ENCODE measurements at places on chromosomes 6 and 20. TPM values are rescaled to one million over a fixed set of nuclear protein-coding genes. Genes with fewer than 3 reads are reported as not detected.

FKBP1C gene
- total RNA-seq, result not detected

C20orf204 gene
- total RNA-seq, result 12.8 TPM

PRICKLE4 gene
- not detected for total RNA-seq

BTBD3 gene
- total RNA-seq, result 2.1 TPM
